ENCODE measurements at places on chromosomes 4 and X.

- DNase-seq, result no peak
These were observed 84.9 kb upstream of the TAB3 start for GRCh38 chrX:30973784-30974427.

DNA sequence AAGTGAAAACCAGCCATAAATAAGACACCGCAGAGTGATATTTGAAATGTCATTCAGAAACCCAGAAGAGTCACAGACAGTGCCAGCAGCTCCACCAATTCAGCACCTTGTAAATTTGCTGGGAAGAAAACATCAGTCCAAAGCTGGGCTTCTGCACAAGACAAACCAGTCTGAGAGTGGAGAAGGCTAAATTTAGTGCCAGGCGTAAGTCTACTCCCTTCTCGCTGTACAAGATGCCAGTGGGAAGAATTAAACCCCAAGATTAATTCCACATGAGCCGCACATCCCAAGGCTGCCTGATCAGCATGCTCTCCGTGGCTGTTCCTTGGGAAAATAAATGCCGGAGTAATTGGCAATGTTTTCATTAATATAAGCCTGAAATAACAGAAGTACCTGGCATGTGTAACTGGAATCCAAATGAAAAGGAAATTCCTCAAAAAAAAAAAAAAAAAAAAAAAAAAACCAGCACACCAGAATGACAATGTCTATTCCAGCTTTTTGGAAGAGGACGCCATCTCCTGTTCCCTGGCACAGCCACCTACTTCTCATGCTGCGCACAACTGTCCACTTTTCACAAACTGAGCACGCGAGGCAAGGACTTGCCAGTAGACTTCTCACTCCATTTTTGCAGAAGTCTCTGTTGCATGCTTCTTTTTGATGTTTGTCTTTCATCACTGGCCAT lies 95.5 kb downstream of the NSUN7 start:
- no peak for DNase-seq

DNA sequence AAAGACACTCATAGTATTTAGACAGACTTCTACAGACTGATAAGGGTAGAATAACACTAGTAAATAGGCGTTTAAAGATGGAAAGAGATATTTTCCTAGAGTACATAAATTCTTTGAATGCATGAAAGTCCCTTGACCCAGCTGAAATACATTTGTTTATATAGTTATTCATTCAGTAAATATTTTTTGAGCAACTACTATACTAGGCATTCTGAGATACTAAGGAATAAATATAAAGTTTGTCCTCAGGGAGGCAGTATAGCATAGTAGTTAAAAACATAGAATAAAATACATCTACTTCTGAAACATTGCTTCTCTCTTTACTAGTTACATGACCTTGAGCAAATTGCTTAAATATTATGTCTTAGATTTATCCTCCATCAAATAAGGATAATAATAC lies 27.4 kb downstream of the HMGN5 start:
- no peak for DNase-seq

GRCh38 chr4:163548481-163549243 lies 54.2 kb downstream of the TMA16 start:
- DNase-seq, result no peak

DNA sequence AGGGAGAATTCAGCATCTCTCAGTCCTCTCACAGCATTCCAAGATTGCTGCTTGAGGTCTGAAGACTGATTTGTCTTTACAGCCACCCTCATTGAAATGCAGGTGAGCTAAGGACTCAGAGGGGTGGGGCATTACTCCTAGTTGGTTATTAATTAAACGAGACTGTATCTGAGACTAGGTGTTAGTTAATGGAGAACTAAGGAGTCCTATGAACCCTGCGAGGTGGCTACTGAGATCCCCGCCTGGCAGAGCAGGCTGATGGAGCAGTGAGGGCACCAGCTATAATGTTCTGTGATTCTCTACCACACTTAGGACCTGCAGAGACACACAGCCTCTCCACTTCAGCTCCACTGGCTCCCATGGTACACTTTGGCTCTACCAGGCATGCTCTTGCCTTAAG lies 215.3 kb downstream of the MID1IP1 start:
- no peak for DNase-seq

- DNase-seq, result no peak
These were observed 131.4 kb upstream of the ATP6AP2 start for GRCh38 chrX:40449396-40449795.

DNA sequence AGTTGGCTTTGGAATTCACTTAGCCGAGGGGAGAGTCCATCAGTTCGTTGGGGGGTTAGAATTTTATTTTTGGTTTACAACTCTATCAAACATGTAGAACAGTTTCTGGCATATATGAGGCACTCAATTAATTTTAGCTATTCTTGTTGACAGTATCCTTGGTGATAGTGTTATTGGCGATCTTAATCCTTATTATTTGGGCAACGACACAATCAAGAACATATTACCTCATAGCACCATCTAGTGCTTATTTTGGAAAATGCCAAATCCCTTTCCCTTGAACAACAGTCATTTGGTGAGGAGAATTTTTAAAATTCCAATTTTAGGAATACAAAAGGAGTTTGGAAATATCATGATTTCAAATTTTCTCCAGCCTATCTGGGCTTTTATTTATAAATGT lies 17.9 kb upstream of the PGRMC1 start:
- no peak for DNase-seq

GRCh38 chrX:132333351-132333750 lies 114.1 kb upstream of the RAP2C start:
- DNase-seq, result no peak

GRCh38 chrX:17960891-17961290 lies 99.8 kb upstream of the RAI2 start:
- DNase-seq, result no peak

- DNase-seq, result no peak
These were observed 85.5 kb downstream of the CAMK2D start for GRCh38 chr4:113675731-113676697.

GRCh38 chrX:21638311-21638710 lies 19.8 kb downstream of the KLHL34 start:
- no peak for DNase-seq

DNA sequence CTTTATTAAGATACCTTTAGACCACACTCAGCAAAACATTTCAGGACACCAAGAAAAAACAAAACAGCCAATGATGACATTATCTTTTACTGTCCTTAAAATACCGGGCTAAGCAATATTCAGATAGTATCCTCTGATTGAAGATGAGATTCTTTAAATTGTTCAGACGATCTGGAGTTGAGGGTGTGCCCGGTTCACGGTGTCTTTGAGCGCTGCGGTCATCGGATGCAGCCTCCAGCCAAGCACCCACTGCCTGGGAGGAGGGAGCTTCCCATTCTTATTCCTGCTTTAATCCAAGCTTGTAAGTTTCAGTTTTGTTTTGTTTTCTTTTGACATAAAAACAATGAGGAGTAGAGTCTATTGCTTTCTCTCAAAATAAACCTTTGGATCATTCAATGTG lies 14.1 kb downstream of the FAM149A start:
- DNase-seq, result no peak

GRCh38 chr4:15755321-15756155 lies 22.6 kb upstream of the CD38 start:
- DNase-seq, result no peak

GRCh38 chr4:82467471-82467870 lies 37.1 kb downstream of the ENOPH1 start:
- no peak for DNase-seq

DNA sequence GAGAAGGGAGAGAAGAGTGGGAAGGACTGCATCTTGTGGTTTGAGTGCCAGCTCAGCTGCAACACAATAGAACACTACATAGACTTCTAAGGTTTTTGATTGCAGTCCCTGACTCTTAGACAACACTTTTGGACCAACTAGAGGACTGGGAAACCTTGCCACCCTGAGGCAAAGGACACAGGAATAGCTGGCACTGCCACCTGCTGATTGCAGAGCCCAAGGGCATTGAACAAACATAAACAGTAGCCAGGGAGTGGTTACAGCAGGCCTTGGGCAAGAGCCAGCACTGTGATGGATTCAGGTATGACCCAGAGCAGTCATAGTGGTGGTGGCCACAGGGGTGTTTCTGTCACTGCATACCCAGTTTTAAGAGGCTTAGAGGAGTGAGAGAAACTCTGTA lies 72.5 kb upstream of the CXorf51A start:
- DNase-seq, result no peak

DNA sequence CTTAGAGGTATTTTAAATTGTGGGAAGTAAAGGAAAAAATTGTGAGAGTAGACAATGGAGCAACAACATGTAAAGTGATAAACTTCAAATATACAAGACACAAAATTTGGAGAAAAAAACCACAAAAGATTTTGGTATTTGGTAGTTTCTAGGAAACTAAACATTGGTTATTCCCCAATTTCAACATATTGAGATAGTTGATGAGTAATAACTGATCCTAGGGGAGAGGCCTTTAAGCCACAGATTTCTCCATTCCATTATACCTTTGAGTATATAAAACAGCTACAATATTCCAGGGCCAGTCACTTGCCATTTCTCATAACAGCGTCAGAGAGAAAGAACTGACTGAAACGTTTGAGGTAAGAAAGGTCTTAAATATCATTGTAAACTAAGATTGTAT lies at the start of gene FDCSP:
FDCSP (plus strand) TSS at position 301 of the 400 bp plus-strand sequence. CDS start 5,071 bp downstream, outside the sequence.
- no peak for DNase-seq

Data from stimulated activated CD4-positive, alpha-beta T cell treated with anti-CD3 and anti-CD28 coated beads, Interleukin-1b, Interleukin-23, amount 100 ng/mL, for 24 hours (primary cell).